Activated CD8-positive, alpha-beta memory T cell treated with anti-CD3 and anti-CD28 coated beads for 48 hours (primary cell): ENCODE measurements at places on chromosomes 7 and 10.

DNA sequence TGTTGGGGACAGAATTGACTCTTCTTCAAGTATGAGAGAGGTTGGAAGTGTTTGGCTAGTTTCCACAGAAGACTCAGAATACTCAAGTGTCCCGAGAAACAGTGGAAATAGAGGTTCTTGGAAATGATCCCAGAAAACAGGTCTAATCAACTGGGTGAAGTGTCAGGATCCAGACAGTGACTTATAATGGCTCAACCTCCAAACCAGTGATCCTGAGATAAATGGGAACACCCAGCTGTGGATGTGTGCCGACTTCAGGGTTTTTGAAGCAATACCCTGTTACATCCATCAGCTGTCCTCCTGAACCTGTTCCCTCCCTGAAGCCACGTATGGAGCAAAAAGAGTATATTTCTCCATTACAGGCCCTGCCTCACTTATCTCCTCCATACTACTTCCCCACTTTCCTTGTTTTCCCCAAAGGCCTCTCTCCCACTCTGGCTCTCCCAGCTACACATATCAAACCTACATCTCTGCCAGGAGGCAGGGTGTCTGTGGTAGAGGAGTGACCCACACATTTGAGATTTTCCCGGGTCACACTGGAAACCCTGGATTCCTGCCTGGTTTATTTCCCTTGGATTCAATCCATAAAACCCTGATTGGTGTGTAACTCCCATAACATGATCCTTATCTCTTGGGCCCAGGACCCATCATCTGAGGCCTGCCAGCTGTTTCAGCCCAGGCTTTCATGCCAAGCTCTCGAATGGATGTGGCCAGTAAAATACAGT, 17.6 kb upstream of the ELOVL3 start:
- DNase-seq = no peak

DNA sequence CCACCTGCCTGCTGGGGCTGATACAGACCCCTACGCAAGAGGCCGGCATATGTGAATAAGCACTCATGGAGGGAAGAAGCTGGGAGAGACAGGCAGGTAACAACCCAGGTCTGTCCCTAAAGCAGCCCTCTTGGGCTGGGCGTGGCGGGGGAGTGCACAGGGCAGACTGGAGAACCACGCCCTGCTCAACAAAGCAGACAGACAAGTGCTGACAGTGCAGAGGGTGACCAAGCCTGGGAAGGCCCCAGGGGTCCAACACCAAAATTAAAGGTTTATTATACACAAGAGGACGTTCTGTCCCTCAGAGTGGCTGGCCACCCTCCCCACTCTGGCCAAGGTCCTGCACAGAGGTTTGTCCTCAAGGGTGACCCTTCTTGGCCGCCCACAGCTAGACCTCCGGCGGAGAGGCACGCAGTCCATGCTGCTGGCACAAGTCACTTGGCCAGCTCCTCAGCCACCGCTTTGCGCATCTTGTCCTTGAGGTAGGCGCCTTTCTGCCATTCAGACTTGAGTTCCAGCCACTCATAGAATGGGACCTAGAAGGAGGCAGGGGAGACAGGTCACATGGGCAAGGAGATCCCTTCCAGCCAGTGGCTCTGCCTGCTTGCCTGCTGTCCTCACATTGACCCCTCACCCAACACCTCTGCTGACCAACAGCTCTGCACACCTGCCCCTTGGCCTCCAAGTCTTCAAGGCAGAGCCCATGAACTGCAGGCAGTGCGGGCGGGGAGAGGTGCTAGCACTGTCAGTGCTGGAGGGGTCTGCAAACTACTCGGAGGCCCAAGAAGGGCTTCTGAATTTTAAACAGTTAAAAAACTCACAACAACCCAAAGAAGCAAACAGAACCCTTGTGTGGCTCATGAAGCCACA, 11.4 kb upstream of the NACAD start:
- DNase-seq = no peak

DNA sequence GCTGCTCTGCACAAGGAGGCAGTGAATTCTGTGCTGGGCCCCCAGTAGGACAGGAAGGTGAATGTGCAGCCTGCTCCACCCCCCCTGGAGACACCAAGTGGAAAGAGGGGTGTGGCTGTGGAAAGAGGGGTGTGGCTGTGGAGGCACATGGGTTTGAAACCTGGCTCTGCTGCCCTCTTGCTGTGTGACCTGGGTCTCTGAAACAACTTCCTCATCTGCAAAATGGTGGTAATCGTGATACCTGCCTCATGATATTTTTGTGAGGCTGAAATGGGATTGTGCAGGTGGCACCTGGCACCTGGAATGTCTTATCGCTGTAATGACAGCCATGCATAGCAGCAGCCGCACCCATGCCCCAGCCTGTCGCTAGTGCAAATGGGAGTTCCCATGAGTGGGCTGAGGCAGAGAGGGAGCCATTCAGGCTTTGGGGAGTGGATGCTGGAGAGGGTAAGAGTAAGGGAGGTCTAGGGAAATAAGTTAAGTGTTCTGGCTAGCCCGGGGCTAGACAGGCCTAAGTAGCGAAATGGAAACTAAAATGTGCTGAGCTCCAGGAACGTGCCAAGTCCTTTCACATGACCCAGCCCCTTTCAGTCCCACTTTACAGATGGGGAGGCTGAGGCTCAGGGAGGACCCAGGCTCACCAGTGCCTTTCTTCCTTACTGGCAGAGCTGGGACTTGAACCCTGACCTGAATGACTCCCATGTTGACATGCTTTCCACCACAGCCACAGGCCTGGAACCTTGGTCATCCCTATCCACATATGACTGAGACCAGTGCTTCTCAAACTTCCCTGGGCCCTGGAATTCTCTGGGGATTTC, 35.0 kb downstream of the C10orf105 start:
- no peak for DNase-seq

DNA sequence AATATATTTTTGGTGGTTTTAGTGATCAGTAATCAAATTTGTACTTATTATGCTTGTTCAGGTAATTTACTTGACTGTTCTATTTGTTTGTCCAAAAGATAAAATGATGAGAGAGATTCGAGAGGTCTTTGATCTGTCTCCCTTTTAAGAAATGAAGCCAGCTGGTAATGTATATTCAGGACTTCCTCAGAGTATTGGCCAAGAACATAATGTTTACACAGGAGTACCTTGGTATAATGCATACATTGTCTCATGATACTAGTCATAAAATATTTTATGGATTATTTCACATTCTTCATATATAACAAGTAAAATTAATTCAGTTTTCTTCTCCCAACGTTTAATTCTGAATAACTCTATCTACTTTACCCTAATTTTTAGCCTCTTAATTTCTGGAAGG, 100.9 kb downstream of the REEP3 start:
- no peak for DNase-seq

- DNase-seq = no peak
Measured at GRCh38 chr7:157584420-157584819, 247.6 kb downstream of the DNAJB6 start.

GRCh38 chr7:115635376-115635775, 395.2 kb downstream of the TFEC start:
- DNase-seq = no peak

- no peak for DNase-seq
Measured at GRCh38 chr10:70966646-70967553, 78.5 kb upstream of the PCBD1 start.
